ENCODE measurements at places on chromosomes 11 and 22. TPM values are rescaled to one million over a fixed set of nuclear protein-coding genes. Genes with fewer than 3 reads are reported as not detected.

The ATF4 gene
- total RNA-seq, result 358 TPM

- H3K4me1 ChIP-seq, result no peaks in the 10 kb centered on the region
- H3K27me3 ChIP-seq, result no peaks in the 10 kb centered on the region
- H3K36me3 ChIP-seq, result no peaks in the 10 kb centered on the region
- H3K27ac ChIP-seq, result no peak overlapping the region
- no peak for DNase-seq
These were observed 152.4 kb upstream of the ZC3H12C start for GRCh38 chr11:109940816-109941215.

GRCh38 chr11:9273376-9274336, 8.5 kb upstream of the DENND5A start:
- H3K4me1 ChIP-seq, result no peaks in the 10 kb centered on the region
- H3K36me3 ChIP-seq, result no peaks in the 10 kb centered on the region
- no peak for DNase-seq

- no peaks in the 10 kb centered on the region for H3K4me1 ChIP-seq
- no peak overlapping the region for H3K27ac ChIP-seq
- H3K4me3 ChIP-seq, result no peak overlapping the region
- peaks cover 37% of the 10 kb centered on the region for H3K36me3 ChIP-seq
- H3K27me3 ChIP-seq, result no peaks in the 10 kb centered on the region
These were observed 39.9 kb downstream of the SERGEF start for GRCh38 chr11:17972987-17973386.

GRCh38 chr22:50143096-50143495, 27.4 kb upstream of the PANX2 start:
- DNase-seq, result no peak
- H3K27me3 ChIP-seq, result no peaks in the 10 kb centered on the region
- H3K4me3 ChIP-seq, result no peak overlapping the region
- H3K4me1 ChIP-seq, result no peaks in the 10 kb centered on the region
- no peaks in the 10 kb centered on the region for H3K36me3 ChIP-seq

DNA sequence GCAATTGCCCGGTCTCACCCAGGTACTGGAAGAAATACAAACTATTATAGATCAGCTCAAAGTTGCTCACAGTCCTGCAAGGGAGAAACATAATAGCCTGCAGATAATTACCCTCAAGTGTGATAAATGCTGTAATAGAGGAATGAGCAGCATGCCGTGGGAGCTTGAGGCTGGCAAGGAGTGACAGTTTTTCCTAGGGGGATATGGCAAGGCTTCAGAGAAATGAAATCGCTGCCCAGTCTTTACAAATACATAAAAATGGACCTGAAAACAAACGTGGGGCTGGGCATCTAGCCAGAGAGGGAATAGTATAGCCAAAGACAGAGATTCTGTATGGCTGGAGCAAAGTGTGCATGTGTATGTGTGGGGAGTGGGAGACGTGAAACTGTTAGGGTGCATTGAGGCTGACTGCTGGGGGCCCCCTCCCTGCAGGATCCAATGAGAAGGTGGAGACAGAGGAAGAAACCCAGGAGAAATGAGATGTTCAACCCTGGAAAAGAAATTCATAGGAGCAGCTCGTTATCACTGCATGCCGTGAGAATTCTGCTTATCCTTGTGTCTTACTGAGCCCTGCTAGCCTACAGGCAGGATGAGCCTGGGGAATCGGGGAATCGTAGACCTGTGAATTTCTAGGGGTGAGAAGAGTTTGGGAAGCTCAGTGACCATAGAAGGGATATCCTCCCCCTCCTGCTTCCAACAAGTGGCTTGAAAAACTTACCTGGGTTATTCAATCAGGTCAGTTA, 167.0 kb downstream of the LDLRAD3 start:
- H3K36me3 ChIP-seq, result no peaks in the 10 kb centered on the region
- no peaks in the 10 kb centered on the region for H3K4me1 ChIP-seq
- H3K27ac ChIP-seq, result no peak overlapping the region
- H3K4me3 ChIP-seq, result no peak overlapping the region
- no peaks in the 10 kb centered on the region for H3K27me3 ChIP-seq
- no peak for DNase-seq
